CD4-positive, alpha-beta T cell treated with Interleukin-12 subunit alpha and Interleukin-12 subunit beta, for 1 hour (primary cell): ENCODE measurements at places on chromosomes 6 and 20.
A peak's percentile ranks its signal among the peaks of the same experiment; 100 is the strongest.

DNA sequence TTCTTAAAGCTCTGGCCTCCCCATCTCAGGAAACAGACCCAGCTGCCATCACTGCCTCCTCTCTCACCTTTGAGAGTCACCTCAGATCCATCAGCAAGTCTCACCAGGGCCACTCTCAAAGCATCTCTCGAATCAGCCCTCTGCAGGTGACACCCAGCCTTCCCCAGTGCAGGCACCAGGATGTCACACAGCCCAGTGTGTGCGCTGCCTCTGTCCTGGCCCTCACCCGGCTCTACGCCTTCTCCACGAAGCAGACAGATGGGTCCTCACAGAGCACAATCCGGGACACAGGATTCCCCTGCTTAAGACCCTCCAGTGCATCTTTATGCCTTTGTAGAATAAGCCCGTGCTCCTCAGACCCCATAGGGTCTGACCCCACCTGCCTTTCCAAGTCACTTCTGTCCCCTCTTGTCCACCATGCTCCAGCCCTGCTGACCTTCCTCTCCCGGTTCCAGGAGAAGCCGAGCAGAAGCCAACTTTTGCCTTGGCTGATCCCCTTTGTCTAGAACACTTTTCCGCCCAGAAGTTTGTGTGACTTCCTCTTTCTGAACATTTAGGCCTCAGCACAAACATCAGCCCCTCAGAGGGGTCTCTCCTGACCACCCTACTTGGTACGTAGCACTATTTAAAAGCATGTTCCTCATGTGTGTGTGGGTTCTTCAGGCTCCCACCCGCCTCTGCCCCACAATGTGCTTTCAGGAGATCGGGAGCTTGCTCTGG, 60.2 kb downstream of the PSMG4 start:
- DNase-seq: no peak

GRCh38 chr20:16596991-16597390, 23.7 kb upstream of the KIF16B start:
- DNase-seq: no peak

DNA sequence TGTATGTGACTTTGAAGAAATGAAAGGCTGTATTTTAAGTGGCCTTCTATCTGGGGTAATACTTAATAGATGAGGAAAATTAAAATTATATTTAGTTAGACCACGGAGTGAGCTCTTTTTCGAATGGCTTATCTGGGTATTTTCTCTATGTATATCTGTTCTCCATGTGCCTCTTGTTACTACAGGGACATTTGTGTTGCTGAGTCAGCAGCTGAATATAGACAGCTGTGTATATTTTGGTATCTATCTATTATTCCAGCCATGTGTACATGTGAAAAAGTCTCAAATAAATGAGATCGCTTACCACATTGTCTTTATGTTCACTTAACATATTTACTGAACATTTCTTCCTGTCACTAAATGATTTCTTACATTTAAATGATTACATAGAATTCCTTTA, 57.2 kb downstream of the TMEM200A start:
- DNase-seq: no peak

- DNase-seq: no peak
Observed at GRCh38 chr20:47295921-47296426, 60.5 kb downstream of the ZMYND8 start.

- no peak for DNase-seq
Observed at GRCh38 chr6:14281811-14282660, 164.5 kb downstream of the CD83 start.

DNA sequence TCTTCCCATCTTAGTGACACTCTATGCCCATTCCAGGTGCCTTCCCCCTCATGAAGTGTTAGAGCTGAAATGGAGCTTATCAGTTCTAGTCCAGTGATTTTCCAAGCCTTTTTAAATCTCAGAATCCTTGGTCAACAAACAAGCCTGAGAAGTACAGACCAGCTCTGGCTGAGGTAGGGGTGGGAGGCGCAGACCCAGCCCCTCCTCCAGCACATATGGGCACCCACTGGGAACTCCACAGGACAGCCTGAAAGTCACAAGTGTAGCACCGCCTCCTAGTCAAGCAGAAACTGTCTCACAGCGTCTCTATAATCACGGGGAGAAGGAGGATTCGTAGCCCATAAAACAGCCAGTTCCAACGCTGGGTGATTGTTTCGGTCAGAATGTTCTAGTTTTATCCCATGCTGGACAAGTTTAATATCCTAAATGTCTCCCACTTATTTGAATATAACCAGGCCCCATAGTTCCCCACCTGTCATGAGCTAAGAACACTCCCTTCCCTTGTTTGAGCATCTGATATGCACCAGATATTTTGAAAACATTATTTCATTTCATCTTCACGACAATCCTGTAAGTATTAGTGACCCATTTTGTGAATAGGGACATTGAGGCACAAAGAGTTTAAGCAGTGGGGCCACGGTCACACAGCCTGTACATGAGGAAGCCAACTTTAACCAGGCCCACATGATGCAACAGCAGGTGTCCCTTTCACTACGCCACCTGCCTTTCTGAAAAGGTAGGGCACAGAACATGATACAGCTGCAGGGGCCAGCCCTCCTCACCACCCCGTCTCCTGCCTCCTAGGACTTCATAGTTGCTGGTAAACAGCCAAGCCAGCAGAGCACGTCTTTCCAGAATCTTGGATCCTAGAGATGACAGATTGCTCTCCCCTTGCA, 40.1 kb downstream of the TRAF3IP2 start:
- no peak for DNase-seq

GRCh38 chr20:37586078-37586477, 58.4 kb upstream of the BLCAP start:
- DNase-seq: no peak

DNA sequence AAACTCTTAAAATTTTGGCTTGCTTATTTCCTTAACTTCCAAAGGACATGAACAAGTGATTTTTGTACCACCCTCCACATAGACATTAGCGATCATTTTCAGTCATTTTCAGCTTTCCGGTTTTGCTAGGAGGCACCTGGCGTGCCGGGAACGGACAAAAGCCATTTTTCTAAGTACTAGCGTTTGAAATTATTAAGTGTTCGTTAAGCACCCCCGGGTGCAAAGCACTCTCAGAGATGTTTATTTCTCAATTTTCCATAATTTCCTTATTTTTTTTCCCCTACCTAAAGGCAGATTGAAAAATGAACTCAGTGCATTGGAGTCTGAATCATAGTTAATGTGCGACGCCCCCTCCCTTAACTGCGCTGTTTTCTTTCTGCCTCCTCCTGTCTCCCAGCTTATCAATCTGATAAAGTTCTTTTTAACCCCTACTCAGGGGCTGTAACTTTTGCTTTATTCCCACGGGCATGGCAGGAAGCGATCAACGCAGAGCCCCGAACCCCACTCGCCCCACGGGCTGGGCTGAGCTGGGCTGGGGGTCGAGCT, 58.2 kb downstream of the ZNF831 start:
- DNase-seq: no peak

DNA sequence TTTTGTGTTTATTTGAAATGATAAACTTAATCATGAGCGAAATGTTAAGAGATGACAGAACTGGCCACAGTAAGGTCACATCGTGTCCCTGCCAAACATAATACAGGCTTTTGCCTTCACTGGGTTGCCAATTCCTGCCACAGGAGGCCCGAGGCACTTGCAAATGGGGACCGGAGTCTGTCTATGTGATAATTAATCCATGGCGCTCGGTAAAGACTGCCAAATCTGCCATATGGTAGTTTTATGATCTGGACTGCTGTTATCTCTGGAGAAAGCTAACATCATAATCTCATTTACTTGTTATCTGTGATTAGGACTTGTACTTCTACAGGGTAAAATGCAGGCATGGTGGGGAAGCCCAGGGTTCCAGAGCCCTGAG, 170.5 kb upstream of the TSHZ2 start:
- DNase-seq: no peak

- DNase-seq: peak; percentile 45
Observed at GRCh38 chr6:10478187-10479040, 42.7 kb upstream of the GCNT2 start.

GRCh38 chr6:6900569-6901204, 207.1 kb upstream of the RREB1 start:
- no peak for DNase-seq

GRCh38 chr20:61918548-61918947, 147.1 kb downstream of the TAF4 start:
- DNase-seq: no peak

DNA sequence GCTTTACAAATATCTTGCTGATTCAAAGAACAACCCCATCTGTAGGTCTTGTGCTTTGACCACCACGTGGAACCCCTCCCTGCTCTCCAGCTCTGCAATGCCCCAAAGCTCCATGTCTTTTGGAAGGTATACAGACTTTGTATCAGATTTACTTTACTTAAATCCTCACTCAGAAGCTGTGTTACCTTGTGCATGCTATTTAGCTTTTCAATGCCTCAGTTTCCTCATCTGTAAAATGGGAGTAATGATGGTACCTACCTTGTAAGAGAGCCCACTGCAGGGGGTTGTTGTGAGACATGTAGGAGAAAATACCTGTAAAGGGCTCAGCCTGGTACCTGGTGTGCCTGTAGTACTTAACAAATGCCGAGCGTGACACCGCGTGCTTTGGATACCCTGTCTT, 200.2 kb upstream of the CHD6 start:
- DNase-seq: no peak

DNA sequence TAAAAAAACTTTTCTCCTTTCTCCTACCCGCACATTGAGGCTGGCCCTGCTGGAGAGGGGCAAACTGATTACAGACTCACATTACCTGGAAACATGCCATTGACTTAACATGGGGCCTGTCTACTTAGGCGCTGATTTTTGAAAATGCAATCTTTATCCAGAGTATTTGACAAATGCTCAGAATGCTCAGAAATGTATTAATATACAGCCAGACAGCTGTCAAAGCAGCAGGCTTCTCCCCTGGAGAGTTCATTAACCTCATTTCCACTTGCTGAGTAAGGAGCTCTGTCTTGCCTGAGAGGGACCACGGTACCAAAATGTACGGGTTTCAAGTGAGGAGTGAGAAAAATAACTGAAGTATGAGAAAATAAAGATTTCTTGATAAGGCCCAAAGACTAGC, 95.7 kb downstream of the PAX1 start:
- DNase-seq: no peak

- peak; percentile 79 for DNase-seq
Observed at GRCh38 chr6:44072959-44073611, 54.2 kb downstream of the MRPL14 start.

DNA sequence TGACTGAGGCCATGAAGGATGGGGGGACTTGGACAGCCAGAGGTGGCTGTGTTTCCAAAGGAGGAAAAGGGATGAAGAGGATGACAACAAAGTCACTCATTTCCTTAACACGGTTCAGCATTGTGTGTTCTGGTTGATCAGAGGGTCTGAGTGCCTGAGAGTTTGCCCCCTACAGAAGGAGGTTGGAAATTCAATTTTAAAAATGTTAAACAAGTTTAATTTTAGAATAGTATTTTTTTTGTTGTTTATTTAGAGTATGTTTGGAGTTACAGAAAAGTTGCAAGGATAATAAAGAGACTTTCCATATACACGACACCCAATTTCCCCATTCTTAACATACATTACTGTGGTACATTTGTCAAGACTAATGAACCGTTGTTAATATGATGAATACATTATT, 10.3 kb upstream of the VAPB start:
- no peak for DNase-seq

GRCh38 chr6:72140795-72141194, 254.4 kb downstream of the RIMS1 start:
- DNase-seq: no peak

DNA sequence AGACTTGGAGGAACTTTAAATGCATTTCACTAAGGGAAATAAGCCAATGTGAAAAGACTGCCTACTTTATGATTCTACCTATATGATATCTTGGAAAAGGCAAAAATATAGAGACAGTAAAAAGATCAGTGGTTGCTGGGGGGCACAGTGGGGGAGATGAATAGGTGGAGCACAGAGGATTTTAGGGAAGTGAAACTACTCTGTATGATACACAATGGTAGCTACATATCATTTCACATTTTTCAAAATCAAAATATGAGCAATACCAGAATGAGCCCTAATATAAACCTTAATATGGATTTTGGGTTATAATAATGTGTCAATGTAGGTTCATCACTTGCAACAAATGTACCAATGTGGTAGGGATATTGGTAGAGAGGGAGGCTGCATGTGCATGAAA, 161.4 kb upstream of the HTR1E start:
- DNase-seq: no peak

GRCh38 chr6:70166088-70166958, 136.6 kb downstream of the COL9A1 start:
- DNase-seq: no peak

DNA sequence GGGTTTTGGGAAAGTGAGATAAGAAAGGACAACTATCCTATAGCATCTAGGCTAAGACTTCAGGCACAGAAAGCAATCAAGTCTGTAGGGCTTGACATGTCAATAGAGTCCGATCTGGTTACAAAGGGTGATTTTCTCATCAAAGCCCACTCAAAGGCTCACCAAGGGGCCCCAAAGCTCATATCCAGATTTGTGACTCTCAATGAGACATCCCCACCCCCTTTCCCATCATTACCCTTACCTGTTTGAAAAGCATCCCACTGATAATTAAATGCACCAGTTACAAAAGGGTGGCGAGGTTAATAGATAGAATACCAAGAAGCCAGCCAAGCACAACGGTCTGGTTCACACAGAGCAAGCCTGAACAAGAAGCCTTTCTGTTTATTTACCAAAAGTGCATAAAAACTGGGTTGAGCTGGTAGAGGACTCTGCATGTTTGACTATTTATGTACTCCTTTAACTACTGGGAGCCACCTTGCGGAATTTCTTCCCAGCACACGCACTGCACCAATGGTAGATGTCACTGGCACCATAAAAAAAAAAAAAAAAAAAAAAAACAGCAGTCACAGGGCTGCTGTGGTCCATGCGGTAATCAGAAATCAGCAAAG, 6.1 kb downstream of the JAG1 start:
- no peak for DNase-seq

- no peak for DNase-seq
Observed at GRCh38 chr20:4883546-4883945, 117.8 kb downstream of the SLC23A2 start.
